ENCODE measurements at places on chromosomes 11 and 22.
A peak's percentile ranks its signal among the peaks of the same experiment; 100 is the strongest.

DNA sequence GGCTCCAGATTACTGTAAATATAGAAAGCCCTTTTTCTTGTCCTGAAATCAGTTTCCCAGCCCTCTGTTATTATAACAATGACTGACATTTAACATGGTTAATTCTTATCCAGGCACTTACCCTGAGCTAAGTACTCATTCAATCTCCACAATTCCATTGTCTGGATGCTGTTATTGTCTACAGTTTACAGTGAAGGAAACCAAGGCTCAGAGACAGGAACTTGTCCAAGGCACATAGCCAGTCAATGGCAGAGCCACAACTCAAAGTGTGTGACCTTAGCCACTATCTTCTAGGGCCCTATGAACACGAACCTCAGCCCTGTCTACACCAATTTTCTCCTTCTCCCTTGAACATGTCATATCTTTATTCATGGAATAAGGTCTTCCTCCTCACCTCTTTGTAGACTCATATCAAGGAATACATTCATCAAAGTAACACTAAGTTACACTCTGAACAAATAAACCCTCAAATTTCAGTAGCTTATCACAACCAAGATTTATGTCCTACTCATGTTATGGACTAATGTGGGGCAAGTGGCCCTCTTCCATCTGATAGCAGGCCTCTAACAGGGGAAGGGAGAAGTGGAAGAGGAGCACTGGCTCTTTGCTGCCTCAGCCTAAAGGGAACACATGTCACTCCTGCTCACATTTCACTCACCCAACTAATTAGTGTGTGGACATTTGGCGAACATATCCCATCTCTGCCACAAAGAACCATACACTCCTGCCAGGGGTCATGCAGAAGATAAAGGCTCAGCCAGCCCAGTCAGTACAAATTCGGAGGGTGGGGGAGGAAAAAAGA lies 39.3 kb upstream of the APLNR start:
- DNase-seq: no peak

- no peak for DNase-seq
These were observed 4.0 kb downstream of the SULT4A1 start for GRCh38 chr22:43858156-43858895.

DNA sequence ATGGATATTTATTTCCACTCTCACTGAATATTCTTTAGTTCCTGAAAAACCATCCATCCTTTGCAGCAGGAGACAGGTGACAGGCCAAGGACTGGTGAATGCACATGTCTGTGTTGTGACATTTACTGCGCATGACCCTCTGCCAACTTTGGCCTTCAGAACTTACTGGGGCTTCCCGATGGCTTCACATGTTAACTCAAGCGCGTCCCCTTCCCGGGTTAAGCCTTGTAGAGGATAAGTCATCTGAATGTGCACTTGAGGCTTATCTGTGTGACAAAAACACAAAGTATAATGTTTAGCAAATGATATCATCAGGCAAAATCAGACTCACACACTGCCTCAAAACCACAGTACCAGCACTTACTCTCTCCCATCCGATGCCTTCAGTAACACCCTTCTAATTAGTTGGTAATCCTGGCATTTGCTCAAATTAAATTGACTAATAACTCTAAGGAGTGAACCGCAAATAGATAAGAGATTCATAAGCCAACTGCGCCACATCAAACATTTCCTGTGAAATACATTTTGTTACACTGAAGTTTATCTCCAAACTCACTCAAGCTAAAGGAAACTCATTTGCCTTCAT lies 286.4 kb downstream of the CADM1 start:
- DNase-seq: no peak

- no peak for DNase-seq
These were observed 21.5 kb upstream of the RAG2 start for GRCh38 chr11:36619502-36619901.

- no peak for DNase-seq
These were observed 110.0 kb downstream of the KIRREL3 start for GRCh38 chr11:126890561-126890960.

DNA sequence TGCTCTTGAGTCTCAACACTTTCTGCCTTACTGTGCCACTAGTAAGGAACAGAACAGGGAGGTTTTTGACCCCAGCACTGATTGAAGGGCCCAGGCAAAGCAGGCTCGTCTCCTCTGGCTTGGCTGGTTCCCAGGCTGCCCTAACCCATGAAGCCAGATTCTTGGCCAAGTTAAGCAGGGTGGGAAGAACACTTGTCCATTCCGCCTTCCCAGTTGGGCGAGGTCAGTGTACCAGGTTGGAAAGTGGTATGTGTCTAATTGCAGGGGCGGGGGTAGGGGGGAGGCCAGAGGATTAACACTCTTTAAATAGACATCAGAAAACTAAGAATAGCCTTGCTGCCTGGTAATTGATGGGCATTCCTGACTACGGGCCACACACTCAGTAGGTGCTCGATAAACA lies 14.4 kb downstream of the TIMP3 start:
- no peak for DNase-seq

- peak; percentile 74 for DNase-seq
These were observed 154.6 kb downstream of the MAML2 start for GRCh38 chr11:96188243-96189006.

GRCh38 chr22:31607696-31608095 lies 54.3 kb downstream of the PISD start:
- DNase-seq: no peak

DNA sequence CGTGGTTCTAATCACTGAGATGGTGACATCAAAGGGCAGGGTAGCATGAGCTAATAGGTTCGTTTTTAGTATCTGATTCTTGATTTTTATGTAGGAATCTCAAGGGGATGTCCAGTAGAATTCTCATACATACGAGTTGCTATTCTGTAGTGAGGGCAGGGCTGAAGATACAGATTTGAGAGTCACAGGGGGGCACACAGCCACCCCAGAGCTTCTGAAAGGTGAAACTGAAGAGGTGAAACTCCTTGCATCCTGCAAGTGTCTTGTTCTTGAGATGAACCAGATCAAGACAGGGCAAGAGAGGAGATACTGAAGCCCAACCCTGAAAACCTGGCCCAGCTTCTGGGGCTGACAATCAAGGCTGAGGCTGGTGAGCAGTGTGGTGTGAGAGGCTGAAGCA lies 35.6 kb upstream of the TMEM123 start:
- DNase-seq: no peak

GRCh38 chr11:61685617-61685967 lies 5.4 kb downstream of the DAGLA start:
- DNase-seq: no peak

DNA sequence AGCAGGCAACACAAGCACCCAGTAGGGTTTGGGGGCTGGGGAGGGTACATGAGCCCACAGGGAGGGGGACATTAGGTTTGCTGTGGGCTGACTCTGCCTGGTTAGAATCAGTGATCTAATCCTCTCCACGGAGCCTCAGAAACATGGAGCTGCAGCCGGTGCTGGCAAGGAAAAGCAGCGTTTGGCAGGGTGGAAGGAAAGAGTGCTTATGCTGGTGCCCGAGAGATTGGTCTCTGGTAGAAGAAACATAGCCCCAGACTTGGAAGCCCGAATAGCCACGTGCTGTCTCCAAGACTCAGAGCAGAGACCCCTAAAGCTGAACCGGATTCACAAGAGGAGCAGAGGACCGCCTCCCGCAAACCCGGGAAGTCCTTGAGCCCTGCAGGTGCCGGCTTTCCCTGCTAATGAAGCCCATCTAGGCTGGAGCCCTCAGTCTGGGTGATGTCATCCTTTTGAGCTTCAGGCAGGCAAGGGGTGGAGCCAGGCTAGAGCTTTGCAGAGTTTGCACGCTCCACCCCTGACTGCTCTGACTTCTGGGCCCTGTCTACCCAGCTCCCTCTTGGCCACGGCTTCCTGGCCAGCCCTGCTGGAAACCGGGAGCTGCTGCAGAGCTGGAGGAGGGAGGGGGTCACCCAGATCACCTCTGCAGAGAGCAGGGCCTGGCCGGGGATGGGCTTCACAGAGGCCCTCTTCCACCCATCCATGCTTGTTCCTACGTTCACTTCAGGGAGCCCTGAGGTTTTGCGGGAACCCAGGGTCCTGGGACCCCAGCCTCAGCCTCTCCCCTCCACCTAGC lies 35.0 kb upstream of the JAM3 start:
- peak; percentile 92 for DNase-seq

Measured in activated CD4-positive, alpha-beta T cell treated with anti-CD3 and anti-CD28 coated beads, Interleukin-2, amount 10 ng/mL, durations not matched to agents 24 days and 14 days (primary cell).